Erythroblast (primary cell): ENCODE measurements at places on chromosomes 11 and 22.

GRCh38 chr11:110089617-110090282, 3.4 kb upstream of the ZC3H12C start:
- DNase-seq = no peak

DNA sequence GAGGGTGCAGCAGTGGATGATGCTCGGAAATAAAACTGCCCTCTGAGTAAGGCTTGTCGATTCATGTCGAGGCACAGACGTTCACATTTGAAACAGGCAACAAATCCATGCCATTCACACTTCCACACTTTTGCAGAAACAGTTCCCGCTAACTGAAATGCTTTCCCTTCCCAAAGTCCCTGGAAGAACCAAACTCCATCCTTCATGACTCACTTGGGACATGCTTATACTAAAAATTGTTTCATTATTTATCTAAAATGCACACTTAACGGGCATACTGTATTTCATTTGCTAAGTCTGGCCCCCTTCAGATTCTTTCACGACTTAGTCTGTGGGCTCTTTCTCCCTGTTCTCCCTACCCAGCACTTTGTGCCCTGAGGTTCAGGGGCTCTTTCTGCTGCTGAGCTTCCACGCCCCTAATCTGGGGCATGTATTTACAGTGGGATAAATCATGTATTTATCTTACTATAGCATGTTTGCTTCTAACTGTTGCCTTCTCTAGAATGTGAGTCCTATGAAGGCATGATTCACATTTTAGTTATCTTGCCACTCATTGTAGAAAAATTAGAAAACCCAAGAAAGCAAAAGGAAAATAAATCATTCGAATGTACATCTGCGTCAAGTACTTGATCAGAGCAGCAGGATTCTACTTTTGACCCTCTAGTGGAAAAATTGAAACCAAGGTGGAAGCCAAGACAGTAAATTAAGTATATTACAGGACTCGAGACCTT, 12.5 kb downstream of the SCGB1A1 start:
- DNase-seq = no peak

GRCh38 chr11:4049006-4049405, 45.6 kb upstream of the RRM1 start:
- no peak for DNase-seq

DNA sequence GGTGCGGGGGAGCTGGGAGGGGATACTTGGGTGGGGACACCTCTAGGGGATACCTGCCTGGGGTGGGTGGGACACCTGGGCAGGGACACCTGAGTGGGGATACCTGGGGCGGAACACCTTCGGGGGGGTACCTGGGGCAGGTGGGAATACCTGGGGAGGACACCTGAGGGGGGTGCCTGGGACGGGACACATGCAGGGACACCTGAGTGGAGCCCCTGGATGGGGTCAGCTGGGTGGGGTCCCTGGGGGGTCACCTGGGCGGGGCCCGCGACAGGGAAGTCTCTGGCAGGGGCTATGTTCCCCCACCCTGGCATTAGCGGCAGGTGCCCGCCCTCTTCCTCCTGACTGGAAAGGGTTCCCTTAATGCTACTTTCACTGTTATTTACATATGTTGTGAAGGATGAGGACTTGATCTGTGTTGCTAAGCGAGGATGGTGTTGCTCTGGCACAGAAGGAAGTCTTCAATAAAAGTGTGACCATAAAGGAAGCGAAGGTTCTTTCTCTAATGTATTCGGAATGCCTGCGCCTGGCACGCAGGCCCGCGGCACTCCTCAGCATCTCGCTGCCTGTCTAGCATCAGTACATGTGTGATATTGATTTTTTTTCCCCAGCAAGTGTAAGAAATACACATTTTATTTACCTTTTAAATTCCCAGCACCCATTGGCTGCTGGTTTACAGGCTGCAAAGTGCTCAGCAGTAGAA, 801.7 kb downstream of the BRD1 start:
- DNase-seq = no peak

GRCh38 chr11:45658292-45658991, 7.0 kb downstream of the CHST1 start:
- no peak for DNase-seq

DNA sequence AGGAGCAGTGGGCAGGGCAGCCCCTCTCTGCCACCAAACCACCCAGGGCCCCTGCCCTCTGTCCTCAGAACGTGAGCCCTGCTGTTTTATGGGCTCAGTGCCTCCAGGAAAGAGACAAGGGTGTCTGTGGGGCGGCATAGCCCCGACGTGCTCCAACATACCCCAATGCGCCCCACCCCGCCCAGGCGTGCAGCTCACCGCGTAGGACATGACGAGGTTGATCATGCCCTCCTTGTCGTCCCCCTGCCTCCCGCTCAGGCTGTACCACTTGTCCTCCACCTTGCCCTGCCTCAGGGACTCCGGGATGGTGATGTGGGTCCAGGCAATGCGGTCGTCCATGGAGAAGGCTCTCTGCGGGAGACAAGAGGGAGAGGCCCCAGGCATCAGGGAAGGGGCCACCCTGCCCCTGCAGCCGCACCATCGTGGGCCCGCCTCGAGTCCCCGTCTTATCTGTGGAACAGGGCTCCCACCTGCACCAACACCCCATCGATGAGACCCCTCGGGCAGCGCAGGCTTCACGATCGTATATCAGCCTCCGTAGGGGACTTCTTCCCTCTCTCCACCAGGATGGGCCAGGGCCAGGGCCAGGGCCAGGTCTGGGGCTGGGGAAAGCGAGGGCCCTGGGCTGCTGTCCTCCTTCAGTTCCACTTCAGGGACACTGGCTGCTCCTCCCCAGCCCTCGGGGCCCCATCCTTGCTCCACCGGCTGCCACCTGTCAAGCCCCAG, 20.8 kb downstream of the TOLLIP start:
- DNase-seq = no peak

DNA sequence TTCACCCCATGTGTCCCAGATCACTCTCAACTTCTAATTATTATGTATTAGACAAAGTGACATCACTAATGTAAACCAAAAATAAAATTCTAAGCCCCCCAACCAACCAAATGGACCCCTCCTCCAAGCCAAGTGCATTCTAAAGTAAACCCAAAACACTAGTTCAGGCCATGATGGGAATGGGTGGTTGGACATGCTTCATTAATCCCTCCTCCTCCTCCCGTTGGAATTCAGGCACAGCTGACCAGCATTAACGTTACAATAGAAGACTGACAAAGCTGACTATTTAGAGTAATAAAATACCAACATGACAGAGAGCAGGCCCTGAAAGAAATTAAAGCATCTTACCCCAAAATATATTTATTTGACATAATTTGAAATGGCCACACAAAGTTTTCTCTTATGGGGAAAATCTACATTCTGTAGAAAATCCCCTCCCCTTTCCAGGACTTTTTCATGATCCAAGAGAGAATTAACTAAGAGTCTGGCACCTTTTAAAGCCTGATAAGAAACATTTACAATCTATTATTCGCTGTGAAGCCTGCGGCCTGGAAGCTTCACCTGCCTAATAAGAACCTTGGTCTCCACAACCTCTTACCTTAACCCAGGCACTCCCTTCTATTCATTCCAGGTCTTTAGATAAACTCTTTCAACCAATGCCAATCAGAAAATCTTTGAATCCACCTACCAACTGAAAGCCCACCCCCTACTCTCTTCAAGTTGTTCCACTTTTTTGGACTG, 948.5 kb upstream of the CCDC90B start:
- DNase-seq = no peak

DNA sequence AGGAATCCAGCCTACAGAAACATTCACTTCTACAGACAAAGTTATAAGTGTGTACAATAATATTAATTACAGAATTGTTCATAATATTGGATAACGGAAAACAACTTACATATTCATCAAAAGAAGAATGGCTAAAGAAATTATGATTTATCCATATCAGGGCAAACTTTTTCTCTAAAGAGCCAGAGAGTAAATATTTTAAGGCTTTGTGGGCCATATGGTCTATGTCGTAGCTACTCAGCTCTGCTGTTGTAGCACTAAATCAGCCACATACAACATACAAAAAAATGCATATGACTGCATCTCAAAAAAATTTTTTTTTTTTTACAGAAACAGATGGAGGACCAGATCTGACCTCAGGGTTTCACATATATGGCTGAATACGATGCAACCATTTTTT, 96.7 kb upstream of the GALNT18 start:
- DNase-seq = no peak

DNA sequence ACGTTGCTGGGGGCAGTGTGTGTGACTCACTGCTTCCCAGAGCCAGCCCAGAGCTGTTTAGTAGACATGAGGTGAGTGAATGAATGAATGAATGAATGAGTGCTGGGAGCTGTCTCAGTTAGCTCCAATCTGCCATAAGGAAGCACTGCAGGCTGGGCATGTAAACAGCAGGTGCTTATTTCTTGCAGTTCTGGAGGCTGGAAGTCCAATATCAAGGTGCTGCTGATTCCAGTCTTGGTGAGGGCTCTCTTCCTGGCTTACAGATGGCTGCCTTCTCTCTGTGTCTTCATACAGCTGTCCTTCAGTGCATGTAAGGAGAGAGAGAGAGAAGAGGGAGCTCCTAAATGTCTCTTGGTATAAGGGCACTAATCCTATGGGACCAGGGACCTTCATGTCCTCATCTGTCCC, 4.1 kb downstream of the C11orf21 start:
- DNase-seq = no peak

DNA sequence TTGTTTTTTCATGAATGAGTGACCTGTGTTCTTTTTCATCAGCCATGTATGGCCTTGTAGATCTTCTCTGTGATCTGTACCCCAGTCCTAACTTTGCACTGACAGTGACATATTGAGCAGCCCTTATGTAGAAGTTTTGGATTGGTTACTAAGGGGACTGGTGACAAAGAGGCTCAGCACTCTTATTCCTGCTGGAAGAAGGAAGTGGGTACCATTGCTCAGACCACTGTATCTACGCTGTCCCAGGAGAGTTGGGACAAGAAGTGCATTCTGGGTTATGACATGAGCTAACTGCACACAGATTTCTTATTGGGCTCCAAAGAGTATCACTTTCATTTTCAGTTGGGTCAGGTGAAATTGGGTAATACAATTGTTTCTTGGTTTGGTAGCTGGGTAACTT, 107.8 kb upstream of the RASSF10 start:
- no peak for DNase-seq

DNA sequence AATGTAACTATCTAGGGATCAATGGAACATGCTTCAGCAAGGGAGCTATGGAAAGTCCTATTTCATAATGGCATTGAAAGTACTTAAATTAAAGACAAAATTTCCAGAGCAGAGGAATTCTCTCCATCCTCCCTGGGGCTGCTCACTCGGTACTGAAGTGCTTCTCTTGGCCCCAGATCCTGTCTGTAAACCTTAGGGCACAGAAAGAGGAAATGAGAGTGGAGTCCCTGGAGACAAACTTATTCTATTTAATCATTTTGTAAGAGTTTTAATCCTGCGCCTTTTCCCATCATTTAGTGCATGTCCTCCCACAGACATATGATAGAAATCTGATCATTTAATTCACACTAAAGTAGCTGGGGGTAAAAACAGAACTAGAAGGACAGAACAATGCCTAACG, 20.9 kb upstream of the PAMR1 start:
- DNase-seq = no peak

- DNase-seq = no peak
Measured at GRCh38 chr11:78840623-78841022, 266.0 kb upstream of the NARS2 start.

DNA sequence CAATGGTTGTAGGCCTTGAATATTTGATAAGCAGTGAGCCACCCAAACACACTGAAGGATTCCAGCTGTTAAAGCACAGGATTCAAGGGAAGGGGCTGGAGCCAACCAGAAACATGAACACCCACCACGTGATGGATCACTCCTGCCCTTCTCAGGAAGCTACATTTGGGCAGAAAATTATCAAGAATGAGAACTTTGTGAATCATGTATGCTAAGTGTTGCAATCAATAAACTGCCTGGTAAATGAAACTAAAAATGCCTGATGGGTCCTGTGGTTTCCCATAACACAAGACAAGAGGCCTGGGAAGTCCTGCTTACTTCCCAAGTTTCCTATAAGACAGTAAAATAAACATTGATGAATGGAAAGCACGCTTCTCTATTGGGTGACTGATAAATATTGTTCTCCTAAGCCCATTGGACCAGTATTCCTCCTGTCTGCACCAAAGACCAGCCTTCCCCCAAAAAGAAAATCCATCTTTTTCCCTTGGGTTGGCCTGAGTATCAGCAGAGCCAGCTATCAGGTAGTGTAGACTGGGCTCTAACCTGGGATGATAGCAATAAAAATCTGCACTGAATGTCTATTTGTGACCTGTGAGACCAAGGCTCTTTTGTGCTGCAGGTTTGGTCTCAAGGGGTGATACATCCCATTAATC, 98.4 kb downstream of the CCDC83 start:
- no peak for DNase-seq

GRCh38 chr22:37999640-38000272, 15.4 kb upstream of the SOX10 start:
- DNase-seq = no peak

GRCh38 chr11:68838572-68838964, 3.1 kb downstream of the CPT1A start:
- peak; percentile 64 for DNase-seq

DNA sequence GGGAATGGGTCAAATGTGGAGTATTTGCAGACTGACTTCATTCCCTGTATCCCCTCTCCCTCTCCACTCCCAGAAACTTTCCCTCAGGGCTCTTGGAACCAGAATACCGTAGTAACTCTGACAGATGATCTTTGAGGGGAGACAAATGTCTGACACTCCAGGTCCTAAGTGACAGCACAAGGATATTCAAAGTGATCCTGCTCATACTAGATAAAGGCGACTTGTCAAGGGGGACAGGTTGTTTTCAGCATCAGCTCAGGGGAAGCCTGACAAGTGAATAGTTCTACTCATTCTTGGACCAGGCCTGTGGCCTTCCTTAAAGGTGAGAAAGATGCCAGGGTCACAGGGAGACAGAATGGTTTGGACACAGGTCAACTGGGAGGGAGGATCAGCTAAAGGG, 92.8 kb downstream of the NXPE2 start:
- DNase-seq = no peak

GRCh38 chr11:95853138-95853537, 62.8 kb downstream of the CEP57 start:
- DNase-seq = no peak

DNA sequence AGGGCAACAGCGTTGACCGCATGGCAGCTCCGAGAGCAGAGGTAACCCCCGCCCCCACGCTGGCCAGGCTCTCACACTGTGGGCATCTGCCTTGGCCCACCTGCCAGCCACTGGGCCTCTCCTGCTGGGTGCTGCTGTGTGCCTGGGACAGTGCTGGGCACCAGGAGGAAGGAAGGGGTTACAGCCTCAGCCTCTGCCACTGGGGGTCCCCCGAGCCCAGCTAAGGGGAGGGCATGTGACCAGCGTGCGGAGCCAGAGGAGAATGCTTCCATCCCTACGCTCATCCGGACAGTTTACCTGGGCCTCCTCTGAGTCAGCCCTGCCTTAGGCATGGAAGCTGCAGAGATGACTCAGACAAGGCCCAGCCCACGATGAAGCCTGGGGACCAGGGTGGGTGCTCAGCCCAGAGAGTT, 10.9 kb downstream of the NCF4 start:
- no peak for DNase-seq

DNA sequence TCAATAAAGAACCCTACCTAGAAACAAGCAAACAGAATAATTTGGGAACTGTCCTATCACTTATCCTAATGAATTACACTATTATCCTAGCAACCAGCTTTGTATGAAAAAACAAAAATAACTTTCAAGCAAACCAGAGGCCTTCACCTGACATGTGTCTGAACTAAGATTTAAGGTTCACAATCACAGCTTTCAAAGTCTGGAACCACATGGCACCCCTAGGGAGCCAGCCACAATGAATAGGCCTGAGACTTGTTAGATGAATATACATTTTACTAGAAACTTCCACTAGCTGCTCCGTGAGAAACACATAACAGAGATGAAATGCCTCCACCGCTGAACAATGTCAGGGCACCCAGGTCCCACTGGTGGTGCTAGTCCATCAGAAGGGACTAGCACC, 65.8 kb upstream of the CYP2D6 start:
- no peak for DNase-seq

GRCh38 chr11:117230999-117231841, 653 bp downstream of the PCSK7 start:
- peak; percentile 49 for DNase-seq
